Left hindlimb (tissue), 1 donor: ENCODE measurements at places on chromosomes 1 and 21.

DNA sequence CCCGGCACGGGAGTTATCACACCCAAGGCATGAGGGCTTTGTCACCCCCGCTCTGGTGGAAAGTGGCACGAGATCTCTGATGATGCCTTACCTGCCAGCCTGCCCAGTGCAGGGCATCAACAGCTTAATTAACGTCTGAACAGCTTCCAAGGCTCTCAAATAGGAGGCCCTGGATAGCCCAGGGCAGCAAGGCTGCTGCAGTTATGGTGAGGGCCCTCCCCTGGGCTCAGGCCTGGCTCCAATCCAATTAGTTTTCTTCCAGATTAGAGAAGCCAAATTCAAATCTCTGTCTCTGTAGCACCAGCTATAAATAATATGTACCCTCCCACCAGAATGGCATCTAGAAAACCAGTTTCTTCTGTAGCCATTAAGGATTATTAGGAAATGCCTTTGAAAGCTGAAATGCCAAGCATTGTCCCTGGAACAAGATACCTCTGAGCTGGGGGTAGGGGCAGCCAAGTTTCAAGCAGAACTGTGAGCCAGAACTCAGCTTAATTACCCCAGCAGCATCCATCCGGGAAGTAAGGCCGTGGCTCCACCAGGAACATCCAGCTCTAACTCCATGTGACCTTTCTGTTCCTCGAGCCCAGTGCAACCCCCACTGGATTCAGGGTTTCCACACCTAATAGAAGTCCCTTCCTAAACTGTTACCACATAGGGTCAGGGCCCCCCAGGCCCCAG, 12.5 kb downstream of the QSOX1 start:
- DNase-seq, result peak; percentile 36

GRCh38 chr1:230314142-230314470, 112.0 kb downstream of the PGBD5 start:
- DNase-seq, result no peak

- no peak for DNase-seq
Measured at GRCh38 chr1:54352755-54353154, 53.4 kb downstream of the SSBP3 start.

DNA sequence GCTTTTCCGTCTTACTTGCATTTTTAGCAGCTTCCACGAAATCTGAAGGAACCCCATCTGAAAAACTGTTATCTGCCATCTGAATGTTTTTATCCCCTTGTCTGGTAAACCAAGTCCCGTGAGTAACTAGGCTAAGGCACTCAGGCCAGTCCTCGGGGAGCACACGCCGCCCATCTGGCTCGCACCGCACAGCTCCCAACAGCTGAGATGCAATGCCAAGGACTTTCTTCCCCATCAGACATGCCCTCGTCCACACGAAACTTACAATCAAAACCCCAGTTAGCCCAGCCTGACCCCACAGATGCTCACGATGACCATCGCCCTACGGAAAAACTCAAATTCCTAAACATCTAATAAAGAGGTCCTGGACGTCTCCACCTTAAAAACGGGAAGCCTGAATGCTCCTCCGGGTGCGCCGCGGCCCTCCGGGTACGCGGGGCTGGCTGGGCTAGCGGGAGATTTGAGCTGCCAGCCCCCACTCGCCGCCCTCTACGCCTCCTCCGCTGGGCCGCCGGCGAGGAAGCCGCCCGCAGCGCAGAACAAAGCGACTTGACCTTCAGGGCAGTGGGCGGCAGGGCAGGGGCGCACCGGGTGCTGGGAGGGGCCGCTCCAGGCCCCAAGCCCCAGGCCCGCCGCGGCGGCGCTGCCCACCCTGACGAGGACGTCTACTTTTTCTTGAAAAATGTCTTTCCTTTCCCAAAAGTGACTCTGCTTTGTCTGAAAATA, 36.6 kb downstream of the CD58 start:
- no peak for DNase-seq

GRCh38 chr1:8510041-8510823, 192.3 kb downstream of the SLC45A1 start:
- DNase-seq, result peak; percentile 64

- no peak for DNase-seq
Measured at GRCh38 chr1:233566886-233567285, 47.0 kb upstream of the KCNK1 start.

DNA sequence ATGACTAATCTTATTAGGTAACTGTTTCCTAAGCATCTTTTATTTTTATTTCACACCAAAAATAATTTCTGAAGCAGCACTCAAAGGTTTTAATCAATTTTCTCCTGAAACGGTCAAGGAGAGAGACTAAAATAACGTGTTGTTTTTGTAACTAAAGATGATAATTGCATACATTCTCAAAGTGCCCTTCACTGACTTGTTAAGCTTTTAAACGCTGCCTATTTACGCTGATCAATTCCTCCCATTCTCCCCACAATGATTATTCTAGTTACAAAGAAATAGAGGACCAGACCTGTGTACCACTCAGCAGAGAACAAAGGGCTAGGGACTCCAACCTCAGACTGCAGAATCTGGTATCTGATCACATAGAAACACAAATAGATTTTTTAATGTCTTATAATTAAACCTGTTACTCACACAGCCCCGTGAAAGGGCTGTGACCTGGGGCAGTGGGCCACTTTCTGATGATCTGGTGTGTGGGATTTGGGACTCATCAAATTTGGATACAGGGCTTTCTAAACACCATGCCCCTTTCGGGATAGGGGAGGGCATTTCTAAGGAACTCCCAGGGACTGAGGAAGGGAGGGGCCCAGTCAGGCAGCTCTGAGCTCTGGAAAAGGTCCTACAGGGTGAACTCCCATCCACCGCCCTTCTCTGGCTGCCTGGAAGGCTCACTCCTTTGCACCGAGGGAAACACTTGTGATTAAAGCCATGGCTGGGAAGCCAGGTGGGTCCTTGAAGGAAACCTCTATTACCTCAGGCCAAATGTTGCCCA, 65.2 kb downstream of the BCAR3 start:
- no peak for DNase-seq

- peak; percentile 92 for DNase-seq
Measured at GRCh38 chr1:77888081-77888780, at the start of gene NEXN. Gene NEXN (plus strand): TSS chr1:77888624. CDS start chr1:77916107, 27,483 bp downstream.

DNA sequence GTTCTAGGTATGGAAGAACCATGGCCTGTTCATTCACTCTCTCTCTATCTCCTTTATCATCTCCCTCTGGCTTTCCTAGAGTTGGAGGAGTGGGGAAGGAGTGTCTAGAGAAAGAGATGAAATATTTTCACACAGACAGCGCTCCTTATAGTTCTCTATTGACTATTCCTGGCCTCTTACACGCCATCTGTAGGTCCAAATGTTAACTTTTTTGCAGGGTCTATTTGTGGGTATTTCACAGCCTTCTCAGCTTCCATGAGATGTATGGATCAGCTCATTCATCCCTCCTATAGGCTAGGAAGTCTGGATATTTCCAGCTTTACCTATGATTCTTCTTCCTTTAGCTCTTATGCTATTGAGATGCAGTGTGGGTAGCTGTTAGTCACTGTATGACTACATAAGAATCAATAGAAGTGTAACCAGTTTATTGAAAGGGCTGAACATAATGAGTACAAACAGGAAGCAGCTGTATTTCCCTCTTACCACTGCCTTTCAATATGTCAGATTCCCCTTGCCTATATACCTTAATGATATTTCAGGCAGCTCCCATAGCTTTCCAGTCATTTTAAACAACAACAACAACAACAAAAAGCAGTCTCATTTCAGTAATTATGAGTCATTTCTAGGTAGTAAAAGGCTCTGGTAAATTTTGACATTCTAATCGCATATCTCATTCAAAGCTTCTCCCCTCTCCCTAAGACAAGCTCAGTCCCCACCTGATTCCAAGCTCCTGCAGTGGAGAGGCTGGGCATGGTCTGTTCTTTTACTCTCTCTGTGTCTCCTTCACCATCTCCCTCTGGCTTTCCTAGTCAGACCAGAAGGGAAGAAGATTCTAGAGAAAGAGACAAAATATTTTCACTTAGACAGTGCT, 149.5 kb downstream of the TTLL7 start:
- DNase-seq, result no peak

DNA sequence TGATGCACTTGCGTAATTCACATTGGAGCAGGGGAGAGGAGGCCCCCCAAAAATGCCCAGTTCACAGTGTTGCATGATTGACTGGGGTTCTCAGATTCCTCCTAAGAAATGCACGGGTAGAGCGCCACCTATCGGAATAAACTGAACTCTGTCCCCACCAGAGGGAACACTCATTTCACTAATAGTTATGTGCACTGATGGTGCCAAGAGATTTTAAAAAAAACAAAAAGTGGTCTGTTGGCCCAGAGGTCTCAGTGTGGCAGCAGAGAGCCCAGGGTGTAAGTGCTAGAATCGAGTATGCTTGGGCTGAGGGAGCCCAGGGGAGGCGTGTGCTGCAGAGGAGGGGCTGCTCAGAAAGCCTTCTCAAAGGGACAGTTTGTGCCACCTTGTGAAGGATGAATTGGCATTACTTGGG, 6.9 kb downstream of the PINK1 start:
- no peak for DNase-seq

- no peak for DNase-seq
Measured at GRCh38 chr1:58358346-58358745, 188.2 kb downstream of the OMA1 start.

GRCh38 chr1:228939001-228939691, 203.9 kb downstream of the RHOU start:
- DNase-seq, result no peak

GRCh38 chr1:182229451-182229850, 162.1 kb downstream of the GLUL start:
- DNase-seq, result no peak
